ENCODE measurements at places on chromosomes 7 and 10. TPM values are rescaled to one million over a fixed set of nuclear protein-coding genes. Genes with fewer than 3 reads are reported as not detected.

Gene MSS51
- total RNA-seq = 1.4 TPM

Gene H2AZ2
- 208 TPM for total RNA-seq

Gene FOXP2
- not detected for total RNA-seq

Gene KIF11
- total RNA-seq = 54.4 TPM

Measured in H9 (cell line).